H4 (cell line): ENCODE measurements at places on chromosomes 7 and 10. TPM values are rescaled to one million over a fixed set of nuclear protein-coding genes. Genes with fewer than 3 reads are reported as not detected.

GRCh38 chr10:46250481-46250880, 36.3 kb upstream of the ANTXRL start:
- DNase-seq: no peak

DNA sequence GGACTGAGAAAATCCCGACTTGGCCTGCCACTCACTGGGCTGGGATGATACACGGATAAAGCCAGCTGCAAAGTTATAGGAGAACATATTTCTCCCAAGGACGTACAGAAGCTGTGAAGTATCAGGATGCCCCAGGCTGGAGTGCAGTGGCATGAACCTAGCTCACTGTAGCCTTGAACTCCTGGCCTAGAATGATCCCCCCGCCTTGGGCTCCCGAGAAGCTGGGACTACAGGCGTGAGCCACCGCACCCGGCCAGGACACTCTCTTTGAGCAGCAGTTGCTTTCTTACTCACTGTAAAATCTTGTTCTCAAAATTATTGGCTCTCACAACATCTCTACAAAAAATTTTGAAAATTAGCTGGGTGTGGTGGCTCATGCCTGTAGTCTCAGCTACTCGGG, 50.4 kb downstream of the CLEC2L start:
- no peak for DNase-seq

- DNase-seq: no peak
Measured at GRCh38 chr10:117346574-117346973, 28.7 kb downstream of the PDZD8 start.

GRCh38 chr7:150745086-150745485, 7.9 kb downstream of the GIMAP5 start:
- no peak for DNase-seq

DNA sequence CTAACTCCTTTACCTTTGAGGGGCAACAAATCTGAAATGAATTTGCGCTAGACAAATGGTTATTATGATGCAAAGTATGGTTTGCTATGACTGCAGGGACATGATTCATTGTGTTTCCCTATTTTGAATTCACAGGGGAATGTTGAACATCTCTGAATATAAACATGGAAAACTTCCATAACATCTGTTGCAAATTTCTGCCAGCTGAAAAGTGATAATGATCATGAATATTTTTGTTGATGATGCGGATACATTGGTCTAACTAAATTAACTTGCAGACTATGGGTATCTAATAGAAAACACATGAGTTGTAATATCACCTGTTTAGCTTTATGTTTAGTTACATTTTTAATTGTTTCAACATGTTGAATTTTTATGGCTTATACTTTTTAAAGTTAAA, 1325.5 kb downstream of the REEP3 start:
- DNase-seq: no peak

- DNase-seq: no peak
Measured at GRCh38 chr10:127762925-127763324, 25.9 kb downstream of the FOXI2 start.

DNA sequence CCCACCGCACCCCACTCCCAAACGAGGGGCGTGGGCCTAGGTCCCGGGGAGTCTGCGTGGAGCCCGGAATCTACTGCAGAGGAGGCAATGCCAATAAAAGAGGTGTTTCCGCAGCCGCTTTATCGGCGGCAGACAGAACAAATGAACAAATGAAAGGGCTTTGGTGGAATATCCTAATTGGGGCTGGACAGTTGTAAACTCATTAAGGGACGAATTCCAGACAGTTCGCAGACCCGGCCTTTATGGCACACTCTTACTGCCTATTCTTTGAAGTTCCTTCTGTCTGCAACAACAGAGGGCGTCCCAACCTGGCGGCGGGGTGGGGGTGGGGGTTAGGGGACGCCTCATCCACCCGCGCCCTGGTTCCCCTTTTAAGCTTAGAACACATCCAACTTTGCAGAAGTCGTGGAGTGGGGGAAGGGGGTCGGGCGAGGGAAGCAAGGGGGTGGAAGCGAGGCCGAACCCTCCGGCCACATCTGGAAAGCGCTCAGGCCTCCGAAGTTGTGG, 4.1 kb downstream of the HOXA9 start:
- DNase-seq: no peak

- DNase-seq: no peak
Measured at GRCh38 chr7:105849122-105849855, 27.1 kb downstream of the ATXN7L1 start.

- no peak for DNase-seq
Measured at GRCh38 chr10:72511459-72511858, 114.4 kb downstream of the MICU1 start.

DNA sequence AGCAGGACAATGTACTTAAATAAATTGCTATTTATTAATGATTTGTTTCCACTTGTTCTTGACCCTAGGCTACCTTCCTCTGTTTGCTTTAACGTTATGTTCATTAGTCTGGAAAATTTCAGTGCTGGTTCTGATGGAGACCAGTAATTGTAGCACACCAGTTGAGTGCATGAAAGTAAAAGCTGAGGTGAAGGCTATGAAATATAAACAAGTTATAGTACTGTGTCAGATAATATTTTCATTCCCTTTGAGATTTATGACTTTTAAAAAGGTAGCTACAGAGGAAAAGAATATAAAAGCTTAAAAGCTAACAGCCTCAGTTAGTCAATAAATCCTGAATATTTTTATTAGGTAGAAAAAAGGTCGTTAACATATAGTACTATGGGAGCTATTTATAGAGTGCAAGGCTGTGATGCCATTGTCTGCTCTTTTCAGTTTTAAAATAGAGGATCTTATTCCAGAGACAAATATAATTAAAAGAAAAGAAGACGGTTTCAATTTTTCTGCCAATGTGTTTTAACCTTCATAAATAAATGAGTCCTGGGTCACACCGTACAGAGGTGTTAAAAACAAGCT, 351.8 kb upstream of the ETV1 start:
- no peak for DNase-seq

- DNase-seq: no peak
Measured at GRCh38 chr10:124743191-124744101, 732 bp downstream of the FAM53B start.

- no peak for DNase-seq
Measured at GRCh38 chr7:128940494-128941322, 3.0 kb downstream of the IRF5 start.

DNA sequence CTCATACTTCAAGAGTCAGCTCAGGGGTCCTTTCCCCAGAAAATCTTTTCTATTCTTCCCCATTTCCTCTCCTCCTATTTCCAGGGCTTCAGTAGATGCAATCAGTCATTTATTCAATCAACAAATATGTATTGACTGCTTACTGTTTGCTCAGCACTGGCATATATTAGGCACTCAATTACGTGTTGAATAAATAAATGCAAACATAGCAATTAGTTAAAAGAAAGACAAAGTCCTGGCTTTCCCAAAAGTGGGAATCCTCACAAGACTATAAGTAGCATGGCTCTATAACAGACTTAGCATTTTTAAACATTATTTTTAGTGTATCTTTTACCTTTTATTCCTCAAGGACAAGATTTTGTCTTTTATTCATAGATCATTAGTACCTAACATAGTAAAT, 111.6 kb downstream of the CHCHD3 start:
- no peak for DNase-seq

DNA sequence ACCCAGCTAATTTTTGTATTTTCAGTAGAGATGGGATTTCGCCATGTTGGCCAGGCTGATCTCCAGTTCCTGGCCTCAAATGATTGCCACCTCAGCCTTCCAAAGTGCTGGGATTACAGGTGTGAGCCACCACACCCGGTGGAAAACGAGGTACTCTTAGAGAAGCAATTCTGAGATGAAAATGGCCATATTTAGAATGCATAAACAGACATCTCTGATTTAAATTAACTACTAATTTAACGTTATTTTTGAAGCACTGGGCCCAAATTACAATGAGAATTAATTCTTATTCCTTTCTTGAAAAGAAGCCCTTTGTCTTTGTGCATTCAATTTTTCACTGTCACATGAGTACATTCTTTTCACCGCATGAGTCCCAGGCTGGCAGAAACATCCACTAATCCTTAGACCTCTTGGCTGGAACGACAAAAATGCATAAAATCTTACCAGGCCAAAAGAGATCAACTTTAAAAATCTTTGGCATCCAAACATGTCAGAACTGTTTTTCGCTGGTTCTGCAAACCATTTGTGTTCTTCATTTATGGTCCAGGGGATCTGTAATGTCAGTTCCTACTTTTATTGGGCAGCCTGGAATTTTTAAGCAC, 60.1 kb upstream of the CAPZA2 start:
- no peak for DNase-seq

- no peak for DNase-seq
Measured at GRCh38 chr10:14949291-14949690, 4.6 kb downstream of the DCLRE1C start.

DNA sequence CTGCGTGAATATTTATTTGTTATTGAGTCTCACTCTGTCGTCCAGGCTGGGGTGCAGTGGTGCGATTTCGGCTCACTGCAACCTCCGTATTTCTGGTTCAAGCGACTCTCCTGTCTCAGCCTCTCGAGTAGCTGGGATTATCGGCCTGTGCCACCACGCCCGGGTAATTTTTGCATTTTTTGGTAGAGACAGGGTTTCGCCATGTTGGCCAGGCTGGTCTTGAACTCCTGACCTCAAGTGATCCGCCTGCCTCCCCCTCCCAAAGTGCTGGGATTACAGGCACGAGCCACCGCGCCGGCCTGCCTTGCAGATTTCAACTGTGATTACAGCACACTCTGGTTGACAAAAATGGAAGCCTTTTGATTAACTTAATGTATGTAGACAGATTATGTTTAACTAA, 730.0 kb upstream of the VSTM2A start:
- peak; percentile 55 for DNase-seq

DNA sequence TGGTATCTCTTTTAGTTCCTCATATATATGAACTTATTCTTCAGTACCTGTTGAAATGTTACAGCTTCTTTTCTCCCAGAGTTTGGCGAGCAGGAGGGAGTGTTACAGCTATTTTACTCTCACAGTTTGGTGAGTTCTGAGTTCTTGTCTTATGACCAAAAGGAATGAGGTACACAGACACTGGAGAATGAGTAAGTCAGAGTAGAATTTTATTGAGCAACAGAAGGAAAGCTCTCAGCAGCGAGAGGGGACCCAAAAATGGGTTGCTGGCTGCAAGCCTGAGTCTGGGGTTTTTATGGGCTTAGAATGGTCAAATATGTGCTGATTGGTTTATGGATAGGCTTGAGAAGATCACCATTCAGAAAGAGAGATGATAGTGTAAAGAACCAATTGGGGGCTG, 175.2 kb downstream of the CDK14 start:
- no peak for DNase-seq

- no peak for DNase-seq
Measured at GRCh38 chr7:158323741-158324396, 263.8 kb downstream of the PTPRN2 start.

The UNCX gene
- total RNA-seq: not detected in 2 replicates

The CPED1 gene
- total RNA-seq: 23.8 and 26.5 TPM in 2 replicates

The SOSTDC1 gene
- total RNA-seq: 5.7 and 6.9 TPM in 2 replicates

The IL15RA gene
- total RNA-seq: 14.4 and 18.6 TPM in 2 replicates

The ZNF273 gene
- total RNA-seq: 13.4 and 14.6 TPM in 2 replicates

The NYAP1 gene
- not detected in 2 replicates for total RNA-seq

The SPAM1 gene
- not detected in 2 replicates for total RNA-seq

The TEX36 gene
- total RNA-seq: not detected in 2 replicates

The FOXI2 gene
- total RNA-seq: not detected in 2 replicates
